Activated naive CD8-positive, alpha-beta T cell treated with anti-CD3 and anti-CD28 coated beads for 36 hours (primary cell): ENCODE measurements at places on chromosomes 3 and 15. TPM values are rescaled to one million over a fixed set of nuclear protein-coding genes. Genes with fewer than 3 reads are reported as not detected.

DNA sequence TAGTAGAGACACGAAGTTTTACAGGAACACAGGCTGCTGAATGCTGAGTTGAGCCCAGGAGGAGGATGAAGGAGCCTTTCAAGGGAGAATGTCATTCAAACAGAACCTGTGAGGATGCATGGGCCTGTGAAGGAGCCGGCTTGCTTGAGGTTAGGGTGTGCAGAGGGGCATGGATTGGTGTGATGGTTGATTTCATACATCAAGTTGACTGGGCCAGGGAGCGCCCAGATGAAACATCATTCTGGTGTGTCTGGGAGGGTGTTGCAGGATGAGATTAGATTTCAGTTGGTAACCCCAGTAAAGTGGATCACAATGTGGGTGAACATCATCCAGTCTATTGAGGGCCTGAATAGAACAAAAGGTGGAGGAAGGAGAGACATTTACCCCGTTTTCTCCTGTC is 243.6 kb downstream of the EDEM1 start:
- DNase-seq: no peak

CHL1 gene
- not detected for total RNA-seq

DNA sequence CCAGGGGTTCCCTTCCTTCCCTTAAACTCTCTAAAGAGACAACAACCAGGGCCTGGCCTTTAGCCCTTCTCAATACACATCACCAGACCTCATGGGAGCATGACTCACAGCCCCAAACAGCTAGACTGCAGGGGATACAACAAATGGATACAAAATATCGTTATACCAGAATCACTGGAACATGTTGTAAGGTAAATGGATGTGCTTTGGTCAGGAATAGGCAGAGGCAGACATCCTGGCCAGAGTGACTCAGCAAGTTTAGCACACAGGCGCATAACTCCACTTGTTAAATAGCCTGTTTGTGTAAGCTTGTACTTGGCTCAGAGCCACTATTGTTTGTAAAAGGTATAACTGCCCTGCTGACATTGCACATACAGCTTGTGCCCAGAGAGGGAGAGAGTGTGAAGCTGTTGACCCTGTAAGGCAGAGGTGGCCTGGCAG is 18.3 kb downstream of the TMED3 start:
- no peak for DNase-seq

DNA sequence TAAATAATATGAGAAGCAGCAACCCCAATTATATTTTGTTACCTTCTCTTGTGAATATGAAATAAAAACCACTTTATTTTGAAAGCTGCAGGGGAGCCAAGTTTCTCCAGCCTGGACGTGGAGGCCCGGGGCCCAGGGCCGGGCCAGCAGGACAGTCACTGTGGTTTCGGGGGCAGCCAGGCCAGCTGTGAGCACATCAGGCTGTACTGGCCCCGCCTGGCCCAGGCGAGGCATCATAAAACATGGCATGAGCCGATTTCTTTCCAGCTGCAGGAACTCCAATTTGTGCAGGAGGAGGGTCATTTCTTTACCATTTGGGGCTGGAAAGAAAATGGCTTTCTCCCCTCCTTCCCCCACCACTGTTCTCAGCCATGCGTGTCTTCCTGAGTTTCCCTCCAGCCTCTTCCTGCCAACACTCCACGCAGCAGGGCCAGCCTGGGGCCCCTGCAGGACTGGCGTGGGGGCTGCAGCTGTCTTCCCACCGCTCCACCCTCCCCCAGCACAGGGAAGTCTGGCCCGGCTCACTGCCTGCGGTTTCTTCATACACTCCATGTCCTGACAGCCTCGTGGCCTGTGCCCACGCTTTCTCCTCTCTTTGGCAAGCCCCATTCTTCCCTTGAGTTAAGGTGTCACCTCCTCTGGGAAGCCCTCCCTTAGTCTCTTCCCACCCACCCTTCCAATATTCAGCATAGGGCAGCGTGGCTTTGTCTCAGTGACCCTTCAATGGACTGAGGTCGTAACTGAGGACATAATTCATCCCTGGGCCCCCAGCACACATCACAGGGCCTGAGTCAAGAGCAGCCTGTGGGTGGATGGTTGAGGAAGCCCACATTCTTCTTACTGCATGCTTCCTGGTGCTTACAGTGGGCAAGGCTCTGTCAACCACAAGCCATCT is 135.8 kb downstream of the CHSY1 start:
- no peak for DNase-seq

CYP1A1 gene
- 4.7 TPM for total RNA-seq

DNA sequence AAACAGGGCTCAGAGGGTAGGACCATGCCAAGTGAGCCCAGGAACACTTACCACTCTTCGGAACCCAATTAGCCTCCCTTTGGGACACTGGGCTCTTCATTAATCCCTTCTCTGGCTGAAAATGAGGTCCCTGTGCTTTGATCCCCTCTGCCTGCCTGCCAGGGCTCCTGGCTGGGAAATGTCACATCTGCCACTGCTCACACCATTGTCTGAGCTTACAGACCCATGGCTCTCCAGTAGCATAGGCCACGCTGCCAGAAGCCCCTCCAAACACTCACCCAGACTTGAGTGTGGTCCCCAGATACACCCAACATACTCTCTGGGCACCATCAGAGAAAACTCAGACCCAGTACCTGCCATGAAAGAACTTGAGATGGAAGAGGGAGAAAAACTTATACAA is 287.3 kb downstream of the XXYLT1 start:
- no peak for DNase-seq

GRCh38 chr3:143551761-143552160 is 296.5 kb downstream of the SLC9A9 start:
- no peak for DNase-seq

DNA sequence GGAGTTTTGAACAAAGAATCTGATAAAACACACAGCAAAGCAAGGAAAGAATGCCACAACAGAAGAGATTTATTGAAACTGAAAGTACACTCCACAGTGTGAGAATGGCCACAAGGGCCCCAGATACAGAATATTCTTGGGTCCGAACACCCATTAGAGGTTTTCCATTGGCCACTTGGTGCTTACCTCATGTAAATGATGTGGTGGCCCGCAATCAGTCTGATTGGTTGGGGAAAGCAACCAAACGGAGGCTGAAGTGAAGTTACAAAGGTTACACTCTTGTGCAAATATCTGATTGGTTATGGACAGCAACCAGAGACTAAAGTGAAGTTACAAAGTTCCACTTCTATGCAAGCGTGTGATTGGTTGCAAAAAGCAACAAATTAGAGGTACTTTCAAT is 20.4 kb downstream of the NSUN3 start:
- no peak for DNase-seq

GPR149 gene
- not detected for total RNA-seq

GLDN gene
- not detected for total RNA-seq

DNA sequence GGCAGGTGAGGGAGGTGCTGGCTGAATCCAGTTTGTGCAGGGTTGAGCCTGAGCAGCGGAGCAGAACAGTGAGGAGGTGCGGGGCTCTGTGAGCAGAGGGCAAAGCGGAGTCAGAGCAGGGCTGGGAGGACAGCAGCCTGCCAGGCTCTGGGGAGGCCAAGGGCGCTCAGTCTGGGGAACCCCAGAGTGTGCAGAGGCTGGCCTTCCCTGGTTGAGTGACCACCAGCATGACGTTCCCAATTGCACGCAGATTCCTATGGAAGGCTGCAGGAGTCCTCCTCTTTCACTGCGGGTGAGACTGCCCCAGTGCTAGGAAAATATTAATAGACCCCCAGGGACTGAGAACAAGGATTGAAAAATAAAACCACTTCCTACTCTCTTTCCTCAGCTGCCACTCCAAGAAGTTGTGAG is 13.2 kb downstream of the MRAS start:
- no peak for DNase-seq

DNA sequence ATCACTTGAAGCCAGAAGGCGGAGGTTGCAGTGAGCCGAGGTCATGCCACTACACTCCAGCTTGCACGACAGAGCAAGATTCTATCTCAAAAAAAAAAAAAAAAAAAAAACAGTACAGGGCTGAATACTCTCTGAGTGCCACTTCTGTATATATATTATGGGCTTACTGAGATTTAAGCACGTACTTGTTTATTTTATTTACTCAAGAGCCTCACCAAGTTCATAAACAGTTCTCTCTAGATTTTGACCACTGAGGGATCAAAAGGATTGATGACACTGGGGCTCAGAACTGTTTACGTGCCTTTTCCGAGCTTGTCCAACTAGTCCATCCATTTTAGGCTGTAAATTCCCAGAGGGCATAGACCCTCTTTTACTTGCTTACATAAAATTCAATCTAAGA is 81.5 kb downstream of the FRMD4B start:
- DNase-seq: no peak

- peak; percentile 29 for DNase-seq
These were observed 72.9 kb downstream of the CLASP2 start for GRCh38 chr3:33645060-33645647.

NEIL1 gene
- 5.4 TPM for total RNA-seq

- DNase-seq: no peak
These were observed 89.3 kb downstream of the LRIG1 start for GRCh38 chr3:66411474-66411873.

MASP1 gene
- not detected for total RNA-seq

DNA sequence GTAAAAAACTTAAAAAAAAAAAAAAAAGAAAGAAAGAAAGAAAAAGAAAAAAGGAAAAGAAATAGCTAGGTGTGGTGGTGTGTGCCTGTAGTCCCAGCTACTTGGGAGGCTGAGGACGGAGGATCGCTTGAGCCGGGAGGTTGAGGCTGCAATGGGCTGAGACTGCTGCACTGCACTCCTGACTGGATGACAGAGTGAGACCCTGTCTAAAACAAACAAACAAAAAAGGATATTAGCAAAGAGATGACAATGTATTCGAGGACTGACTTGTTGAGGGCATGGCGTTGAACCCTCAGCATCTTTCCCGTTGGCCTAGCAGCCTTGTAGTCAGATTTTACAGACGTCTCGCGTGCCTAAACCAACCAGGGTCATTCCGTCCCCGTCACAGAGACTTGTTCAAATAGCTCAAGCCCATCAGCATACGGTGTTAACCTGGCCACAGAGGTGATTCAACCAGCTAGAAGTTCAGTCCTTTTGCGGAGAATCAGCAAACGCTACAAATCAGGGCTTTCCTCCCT is 528 bp upstream of the NIT2 start:
- DNase-seq: no peak

DNA sequence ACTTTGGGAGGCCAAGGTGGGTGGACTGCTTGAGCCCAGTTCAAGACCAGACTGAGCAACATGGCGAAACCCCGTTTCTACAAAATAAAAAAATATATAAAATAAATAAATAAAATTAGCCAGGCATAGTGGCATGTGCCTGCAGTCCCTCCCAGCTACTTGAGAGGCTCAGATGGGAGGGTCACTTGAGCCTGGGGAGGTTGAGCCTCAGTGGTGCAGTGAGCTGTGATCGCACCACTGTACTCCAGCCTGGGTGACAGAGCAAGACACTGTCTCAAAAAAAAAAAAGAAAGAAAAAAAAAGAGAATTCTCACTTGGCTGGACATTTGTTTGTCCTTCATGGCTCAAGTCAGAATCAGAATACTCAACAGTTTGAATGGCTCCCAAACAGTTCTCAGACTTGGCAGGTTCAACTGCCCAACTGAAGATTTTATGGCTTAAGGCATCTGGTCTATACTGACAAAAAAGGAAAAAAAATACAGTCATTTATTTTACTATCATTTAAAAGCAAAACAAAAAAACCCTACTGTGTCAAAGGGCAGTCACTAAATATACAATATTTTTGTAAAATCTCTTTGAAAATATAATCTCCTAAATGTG is 106.6 kb downstream of the FBXL22 start:
- DNase-seq: no peak

DNA sequence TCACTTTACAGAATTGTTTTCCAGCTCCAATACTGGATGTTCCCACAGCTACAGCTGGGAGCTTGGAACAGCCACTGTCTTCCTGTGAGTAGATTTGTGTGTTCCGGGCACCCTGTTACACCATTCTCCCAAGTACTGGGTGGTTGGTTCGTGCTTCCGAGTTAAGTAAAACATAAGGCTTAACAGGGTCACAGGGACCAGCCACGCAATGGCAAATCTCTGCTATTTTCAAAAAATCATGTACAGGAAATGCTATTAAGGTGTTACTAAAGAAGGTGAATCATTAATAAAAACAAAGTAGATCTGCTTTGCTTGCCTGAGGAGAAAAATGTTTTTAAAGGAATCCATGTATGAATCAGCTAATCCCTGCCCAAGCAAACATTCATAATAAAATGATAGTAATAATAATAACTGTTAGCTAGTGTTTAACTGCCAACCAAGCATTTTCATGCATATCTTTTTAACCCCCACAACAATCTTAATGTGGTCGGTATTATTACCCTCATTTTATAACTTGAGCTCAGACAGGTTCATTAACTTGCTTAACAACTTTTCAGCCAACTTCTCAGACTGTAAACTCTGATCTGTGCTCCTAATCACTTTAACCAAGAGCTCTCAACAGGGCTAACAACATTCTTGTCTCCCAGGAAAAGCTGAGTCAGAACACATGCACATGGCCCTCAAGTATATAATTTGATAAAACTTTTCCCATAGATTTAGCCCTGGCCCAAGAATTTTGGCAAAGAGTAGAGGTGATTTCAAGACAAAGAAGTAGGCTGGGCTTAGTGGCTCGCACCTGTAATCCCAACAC is 2.7 kb upstream of the C2CD4A start:
- no peak for DNase-seq

DNA sequence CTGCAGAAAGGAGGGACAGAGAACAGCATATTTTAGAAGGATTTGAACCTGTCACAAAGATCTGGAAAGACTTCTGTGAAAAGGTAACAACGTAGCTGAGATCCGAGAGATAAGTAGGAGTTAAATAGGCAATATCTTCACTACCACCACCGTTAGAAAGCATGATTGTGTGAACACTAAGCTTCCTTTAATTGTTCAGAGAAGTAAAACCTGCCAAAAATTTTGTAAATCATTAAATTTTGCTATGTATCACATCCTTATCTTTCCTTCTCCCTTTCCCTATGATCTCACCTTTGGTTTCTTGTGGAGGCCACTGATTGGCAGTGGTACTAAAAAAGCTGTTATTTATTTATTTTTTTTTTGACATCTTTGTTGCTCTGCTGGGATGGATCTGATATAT is 346.9 kb downstream of the NLGN1 start:
- DNase-seq: no peak

DNA sequence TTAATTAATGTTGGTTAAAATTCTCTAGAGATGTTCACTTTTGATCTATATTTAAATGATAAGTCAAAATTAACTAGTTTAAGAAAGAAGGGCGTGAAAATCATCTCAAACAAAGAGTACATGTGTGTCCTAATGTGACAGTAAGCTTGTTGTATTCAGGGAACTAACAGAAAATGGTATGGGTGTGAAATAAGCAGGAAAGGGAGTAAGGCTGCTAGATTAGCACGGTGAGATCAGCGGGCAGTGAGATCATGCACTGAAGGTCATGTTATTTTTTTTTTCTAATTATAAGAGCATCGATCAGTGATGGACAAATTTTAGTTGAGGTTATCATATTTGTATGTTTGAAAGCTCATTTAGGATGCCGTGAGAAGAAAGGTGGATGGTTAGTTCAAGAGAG is 430.8 kb downstream of the DIPK2A start:
- DNase-seq: no peak

GRCh38 chr3:126848991-126849390 is 133.9 kb upstream of the PLXNA1 start:
- DNase-seq: no peak

DNA sequence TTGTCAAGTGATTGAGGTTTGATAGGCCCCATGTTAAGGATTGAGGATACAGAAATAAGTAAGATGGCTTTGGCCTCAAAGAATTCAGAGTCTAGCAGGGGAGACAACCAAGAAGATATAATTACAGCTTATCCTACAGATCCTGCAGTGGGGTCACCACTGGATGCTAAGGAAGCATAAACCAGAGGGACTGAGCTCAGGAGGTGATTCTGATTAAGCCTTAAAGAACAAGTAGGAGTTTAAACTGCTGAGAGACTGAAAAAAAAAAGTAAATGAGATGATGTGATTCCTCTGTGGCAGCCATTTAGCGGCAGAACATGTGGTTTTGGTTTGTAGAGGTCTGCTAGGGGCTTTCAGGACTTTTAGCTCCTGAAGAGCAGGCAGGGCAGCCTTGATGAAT is 72.1 kb upstream of the ROPN1 start:
- no peak for DNase-seq
